ENCODE measurements at places on chromosomes 3 and 15.

GRCh38 chr15:63672369-63672768 lies 75.2 kb downstream of the FBXL22 start:
- no peak for DNase-seq

GRCh38 chr15:71082803-71083202 lies 32.5 kb upstream of the THSD4 start:
- DNase-seq = no peak

GRCh38 chr3:182713743-182714517 lies 79.4 kb upstream of the ATP11B start:
- DNase-seq = peak; percentile 38

DNA sequence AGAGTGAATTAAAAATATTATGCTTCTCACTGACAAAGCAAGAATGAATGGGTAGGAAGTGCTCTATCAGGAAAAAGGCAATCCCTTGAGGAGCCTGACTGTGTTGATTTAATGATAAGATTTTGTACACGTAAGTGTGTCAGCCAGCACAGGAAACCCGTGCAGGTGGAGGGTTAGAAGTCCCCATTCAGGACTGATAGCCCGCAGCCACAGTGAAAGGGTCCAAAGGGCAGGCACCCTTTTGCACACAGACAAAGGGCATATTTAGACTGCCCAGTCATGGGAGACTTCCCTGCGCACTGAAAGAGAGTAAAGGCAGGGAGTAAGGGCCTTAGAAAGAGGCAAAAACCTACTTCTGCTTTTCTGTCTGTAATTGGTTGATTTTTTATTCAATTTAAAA lies 26.4 kb upstream of the SKIL start:
- DNase-seq = no peak

DNA sequence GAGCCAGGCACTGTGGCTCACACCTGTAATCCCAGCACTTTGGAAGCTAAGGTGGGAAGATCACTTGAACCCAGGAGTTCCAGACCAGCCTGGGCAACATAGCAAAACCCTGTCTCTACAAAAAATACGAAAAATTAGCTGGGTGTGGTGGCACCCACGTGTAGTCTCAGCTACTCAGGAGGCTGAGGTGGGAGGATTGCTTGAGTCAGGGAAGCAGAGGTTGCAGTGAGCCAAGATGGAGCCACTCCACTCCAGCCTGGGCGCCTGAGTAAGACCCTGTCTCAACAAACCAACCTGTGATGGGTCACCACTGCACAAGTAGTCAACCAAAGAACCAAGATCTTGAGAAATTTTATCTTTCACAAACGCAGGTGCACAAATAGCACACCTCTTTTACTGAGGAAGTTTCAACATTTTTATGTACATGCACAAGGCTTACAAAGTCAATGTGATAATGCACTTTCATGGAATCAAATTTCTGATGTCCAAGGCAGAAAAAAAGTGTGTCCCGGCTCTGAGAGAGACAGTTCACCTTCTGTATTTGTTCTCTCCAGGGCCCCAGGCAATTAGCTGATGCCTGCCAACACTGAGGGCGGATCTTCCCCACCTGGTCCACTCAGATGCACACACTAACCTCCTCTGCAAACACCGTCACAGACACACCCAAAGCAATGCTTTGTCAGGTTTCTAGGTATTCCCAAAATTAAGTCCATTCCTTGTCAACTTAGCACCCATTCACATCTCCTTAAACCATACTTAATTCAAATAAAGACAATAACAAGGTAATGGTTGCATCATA lies 12.4 kb downstream of the ACAA1 start:
- DNase-seq = no peak

- no peak for DNase-seq
Measured at GRCh38 chr3:137008976-137009375, 51.2 kb downstream of the IL20RB start.

All from kidney glomerular epithelial cell (primary cell).